Stimulated activated CD8-positive, alpha-beta memory T cell treated with anti-CD3 and anti-CD28 coated beads, Interleukin-4, amount 100 ng/mL, for 24 hours (primary cell): ENCODE measurements at places on chromosomes 16 and 17.

DNA sequence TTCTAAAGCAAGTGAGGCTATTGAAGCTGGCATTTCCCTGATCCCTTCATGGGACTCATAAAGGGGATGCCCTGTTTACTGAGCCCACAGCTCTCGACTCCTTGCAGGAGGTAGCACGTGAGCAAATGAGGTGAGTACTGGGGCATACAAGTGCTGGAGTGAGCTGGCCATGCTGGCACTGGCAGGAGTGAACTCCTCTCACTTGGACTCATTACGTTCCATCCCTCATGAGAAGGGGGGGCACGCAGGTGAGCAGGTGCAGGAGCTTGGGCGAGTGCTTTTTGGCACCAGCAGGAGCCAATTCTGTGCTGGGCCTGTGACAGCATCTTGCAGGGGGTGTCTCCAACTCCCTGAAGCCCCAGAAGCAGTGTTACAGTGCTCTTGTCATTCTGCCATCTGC is 337.1 kb upstream of the CA10 start:
- no peak for DNase-seq

DNA sequence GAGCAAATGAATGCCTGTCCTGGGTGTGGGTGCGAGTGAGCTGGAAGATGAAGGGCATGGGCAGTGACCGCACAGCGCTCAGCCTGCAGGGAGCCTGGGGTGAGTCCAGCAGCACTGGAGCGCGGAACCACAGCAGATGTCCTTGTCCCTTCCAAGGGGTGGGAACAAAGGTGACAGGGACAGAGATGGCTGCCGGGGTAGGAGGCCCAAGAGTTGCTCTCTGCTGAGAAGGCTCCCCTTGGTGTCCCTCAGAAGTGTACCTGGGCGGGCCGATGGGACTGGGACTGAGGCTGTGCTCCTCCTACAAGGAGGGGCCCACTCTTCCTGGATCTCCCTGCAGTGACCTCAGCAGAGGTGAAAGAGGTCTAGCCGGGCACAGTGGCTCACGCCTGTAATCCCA is 7.6 kb upstream of the PGAP6 start:
- no peak for DNase-seq

DNA sequence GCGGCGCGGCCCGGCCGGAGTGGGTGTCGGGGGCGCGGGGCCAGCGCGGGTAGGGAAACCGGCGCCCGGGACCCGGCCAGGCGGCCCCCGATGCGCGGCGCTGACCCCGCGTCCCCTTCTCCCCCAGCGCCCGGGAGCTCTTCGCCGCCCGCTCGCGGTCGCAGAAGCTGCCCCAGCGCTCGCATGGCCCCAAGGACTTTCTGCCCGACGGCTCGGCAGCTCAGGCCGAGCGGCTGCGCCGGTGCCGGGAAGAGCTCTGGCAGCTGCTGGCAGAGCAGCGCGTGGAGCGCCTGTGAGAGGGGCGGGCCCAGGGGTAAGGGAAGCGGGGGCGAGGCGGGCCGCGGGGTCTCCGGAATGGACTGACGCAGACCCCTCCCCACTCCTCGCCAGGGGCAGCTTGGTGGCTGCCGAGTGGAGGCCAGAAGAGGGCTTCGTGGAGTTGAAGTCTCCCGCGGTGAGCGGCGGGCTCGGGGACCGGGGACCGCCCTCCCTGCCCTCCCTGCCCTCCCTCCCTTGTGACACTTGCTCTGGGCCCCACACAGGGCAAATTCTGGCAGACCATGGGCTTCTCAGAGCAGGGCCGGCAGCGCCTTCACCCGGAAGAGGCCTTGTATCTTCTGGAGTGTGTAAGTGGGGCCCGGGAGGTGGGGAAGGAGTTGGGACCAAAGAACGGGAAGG is 430 bp downstream of the TSEN54 start:
- DNase-seq: no peak

GRCh38 chr16:19883966-19884485 is 622 bp downstream of the GPRC5B start:
- DNase-seq: no peak

- no peak for DNase-seq
Measured at GRCh38 chr17:79814127-79814973, 17.5 kb upstream of the CBX8 start.

- DNase-seq: no peak
Measured at GRCh38 chr16:89607937-89608740, 5.3 kb upstream of the DPEP1 start.

GRCh38 chr16:70684146-70685060 is 1.4 kb downstream of the MTSS2 start:
- no peak for DNase-seq

DNA sequence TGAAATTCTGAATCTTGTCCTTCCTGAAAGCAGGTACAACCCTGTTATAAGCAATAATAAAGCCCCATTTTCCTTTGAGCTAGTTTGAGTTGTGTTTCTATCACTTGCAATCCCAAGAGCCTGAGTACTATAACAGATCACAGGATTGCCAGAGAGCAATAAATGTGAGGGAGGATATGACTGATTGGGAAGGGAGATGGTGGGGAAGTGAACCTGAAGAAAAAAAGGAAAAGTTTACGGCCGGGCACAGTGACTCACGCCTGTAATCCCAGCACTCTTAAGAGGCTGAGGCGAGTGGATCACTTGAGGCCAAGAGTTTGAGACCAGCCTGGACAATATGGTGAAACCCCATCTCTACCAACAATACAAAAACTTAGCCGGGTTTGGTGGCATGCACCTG is 80.4 kb downstream of the COX10 start:
- no peak for DNase-seq

DNA sequence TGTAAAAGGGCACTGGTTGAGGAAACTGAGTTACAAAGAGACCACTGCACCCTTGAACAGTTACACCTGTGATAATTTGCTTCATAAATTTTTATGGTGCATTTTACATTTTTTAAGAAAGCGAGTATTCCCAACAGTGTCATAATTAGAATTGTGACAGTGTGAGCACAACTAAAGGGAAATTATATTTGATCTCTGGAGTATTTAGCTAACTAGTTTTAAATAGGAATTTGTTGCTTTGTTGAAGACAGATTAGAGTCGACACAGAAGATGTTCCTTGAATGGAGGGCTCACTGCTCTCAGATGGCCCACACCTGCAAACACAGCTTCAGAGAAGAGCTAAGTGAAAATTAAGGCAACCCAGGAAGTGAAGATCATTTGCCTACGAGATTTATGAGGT is 555.0 kb upstream of the GOT2 start:
- DNase-seq: no peak

- DNase-seq: no peak
Measured at GRCh38 chr17:33012522-33013033, 20.9 kb downstream of the SPACA3 start.

- DNase-seq: no peak
Measured at GRCh38 chr17:50165867-50166517, at the start of gene SGCA. SGCA (plus strand) TSS chr17:50166005; CDS start chr17:50166041, 36 bp downstream.

DNA sequence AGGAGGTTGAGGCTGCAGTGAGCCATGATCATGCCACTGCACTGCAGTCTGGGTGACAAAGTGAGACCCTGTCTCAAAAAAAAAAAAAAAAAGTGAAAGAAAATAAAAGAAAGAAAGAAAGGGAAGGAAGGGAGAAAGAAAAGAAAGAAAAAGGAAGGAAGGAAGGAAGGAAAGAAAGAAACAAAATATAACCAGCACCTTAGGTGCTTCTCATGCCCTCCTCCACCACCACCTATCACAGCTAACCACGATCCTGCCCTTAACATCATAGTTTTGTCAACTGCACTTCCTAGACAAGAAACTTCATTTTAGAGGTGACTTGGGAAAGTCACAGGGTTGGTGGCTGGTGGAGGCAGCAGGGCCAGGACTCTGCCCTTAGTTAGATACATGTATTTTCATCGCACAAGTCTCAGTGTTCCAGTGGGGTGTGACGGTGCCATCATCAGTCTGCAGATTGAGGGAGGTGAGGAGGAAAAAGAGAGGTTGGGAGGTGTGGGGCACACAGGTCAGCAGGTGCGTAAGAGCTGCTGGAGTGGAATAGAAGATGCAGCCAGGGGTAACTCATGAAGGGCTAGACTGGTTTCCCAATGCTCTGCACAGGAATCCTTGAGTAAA is 10.0 kb downstream of the SUPT4H1 start:
- no peak for DNase-seq

GRCh38 chr17:50326831-50327364 is 19.0 kb upstream of the XYLT2 start:
- no peak for DNase-seq

- no peak for DNase-seq
Measured at GRCh38 chr17:8426802-8427201, 8.9 kb upstream of the NDEL1 start.

DNA sequence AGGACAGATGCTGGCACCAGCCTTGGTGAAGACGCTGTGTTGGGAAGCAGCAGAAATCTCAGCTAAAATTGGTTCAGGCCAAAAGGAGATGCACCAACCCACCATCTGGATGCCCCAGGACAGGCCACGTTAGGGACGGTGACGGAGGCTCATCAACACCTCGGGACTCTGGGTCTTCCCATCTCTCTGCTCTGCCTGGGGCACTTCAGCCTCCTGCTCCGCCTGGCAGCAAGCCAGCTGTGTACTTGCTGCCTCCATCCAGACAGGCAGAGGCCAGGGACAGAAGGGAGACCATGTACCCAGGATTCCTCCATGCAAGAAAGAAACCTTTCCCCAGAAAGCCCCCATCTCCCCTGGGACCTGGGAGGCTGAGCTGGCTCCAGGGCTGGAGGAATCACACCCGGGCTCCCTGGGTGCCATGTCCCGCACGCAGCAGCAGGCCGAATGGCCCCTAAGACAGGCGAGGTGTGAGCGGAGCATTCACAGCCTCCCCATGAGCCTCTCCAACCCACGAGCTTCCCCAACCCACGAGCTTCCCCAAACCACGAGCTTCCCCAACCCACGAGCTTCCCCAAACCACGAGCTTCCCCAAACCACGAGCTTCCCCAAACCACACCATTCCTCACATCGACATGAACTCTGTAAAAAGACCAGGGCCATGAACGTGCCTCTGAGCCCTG is 274.5 kb downstream of the C16orf95 start:
- no peak for DNase-seq

DNA sequence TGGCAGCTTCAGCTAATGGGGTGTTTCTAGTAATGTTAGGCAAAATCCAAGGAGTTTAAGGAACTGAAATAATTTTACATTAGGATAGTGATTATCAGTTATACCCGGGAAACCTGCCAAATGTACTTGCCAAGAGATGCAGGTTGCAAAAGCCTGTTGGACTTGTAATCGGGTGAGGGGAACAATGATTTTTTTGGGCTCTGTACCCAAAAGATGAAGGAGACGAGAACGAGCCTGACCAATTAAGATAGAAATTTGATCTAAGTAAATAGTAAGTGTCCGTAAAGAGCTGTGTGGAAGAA is 56.3 kb upstream of the ARL4D start:
- DNase-seq: no peak

- DNase-seq: no peak
Measured at GRCh38 chr17:32596206-32596605, 109.4 kb downstream of the CDK5R1 start.

- DNase-seq: no peak
Measured at GRCh38 chr16:77657016-77657415, 65.3 kb upstream of the NUDT7 start.

DNA sequence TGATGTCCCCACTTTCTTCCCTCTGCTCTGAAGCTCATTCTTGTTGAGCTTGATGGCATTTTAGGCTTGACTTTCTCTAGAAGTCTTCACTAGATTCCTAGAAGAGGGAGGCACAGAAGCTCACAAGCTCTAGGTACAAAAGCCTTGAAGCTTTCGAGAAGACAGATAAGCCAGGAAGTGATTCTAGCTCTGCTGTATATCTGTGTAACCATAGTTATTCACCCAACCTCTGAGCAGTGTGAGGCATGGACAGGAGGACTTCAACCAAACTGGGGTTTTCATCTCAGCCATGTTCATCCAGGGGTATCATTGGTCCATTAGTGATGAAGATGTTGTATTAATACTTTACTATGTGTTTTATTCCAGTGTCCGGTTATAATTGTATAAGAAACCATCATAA is 299.7 kb downstream of the CDH13 start:
- DNase-seq: no peak

DNA sequence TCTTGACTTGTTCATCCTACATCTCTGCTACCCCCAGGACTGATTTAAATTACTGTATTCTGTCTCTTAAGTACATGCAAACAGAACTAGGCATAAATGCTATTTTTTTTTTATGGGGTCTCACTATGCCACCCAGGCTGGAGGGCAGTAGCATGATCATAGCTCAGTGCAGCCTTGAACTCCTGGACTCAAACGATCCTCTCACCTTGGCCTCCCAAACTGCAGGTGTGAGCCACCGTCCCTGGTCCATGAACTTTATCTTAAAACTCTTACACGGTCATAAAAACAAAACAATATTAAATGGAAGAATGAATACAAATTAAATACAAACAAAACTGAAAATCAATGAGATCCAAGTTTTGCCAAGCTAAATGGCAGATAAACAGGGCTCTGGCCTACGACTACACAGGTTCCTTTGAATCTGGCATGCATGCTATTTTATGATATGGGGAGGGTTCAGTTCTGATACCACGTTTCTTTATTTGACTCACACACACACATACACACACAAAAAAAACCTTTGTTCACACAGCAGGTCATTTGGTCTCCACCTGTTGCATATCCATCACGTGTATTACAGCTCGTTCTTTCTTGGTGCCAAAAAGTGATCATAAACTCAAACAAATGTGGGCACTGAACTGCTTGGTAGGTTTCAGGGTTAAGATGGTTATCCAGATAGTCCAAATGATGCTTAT is 1.1 kb upstream of the PKD1L3 start:
- no peak for DNase-seq

DNA sequence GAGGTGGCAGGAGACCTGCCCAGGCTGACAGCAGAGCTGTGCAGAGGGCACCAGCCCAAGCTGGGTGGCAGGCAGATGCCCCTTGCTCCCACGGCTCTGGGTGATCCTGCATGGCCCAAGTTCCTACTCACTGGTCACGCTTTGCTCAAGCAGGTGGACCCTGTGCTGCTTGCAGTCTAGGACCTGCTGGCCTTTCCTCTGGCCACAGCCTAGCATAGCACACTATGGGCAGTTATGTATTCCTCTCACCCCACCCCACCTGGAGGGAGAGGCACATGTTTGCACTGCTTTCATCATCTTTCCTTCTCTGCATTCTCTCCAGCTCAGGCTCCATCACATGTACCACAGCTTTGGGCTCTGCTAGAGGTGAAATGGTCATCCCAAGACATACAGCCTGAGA is 19.6 kb upstream of the SREBF1 start:
- no peak for DNase-seq

DNA sequence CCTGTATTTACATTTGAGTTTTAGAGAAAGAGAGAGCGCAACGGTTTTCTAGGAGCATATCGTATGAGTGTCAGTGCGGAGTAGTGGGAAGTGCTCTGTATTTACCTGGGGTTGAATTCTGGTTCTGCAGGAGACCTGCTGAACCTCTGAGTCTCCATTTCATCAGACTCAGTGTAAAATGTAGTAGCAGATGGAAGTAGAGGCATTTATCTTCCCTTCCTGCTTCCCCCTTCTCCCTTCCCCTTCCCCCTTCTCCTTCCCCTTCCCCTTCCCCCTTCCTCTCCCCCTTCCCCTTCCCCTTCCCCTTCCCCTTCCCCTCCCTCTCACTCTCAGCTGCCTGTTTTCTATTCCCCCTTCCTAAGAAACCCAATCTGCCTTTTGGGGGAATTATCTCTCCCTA is 426.9 kb downstream of the NPIPA7 start:
- DNase-seq: no peak
